ENCODE measurements at places on chromosomes 3 and 15.
A peak's percentile ranks its signal among the peaks of the same experiment; 100 is the strongest.

- no peak for DNase-seq
Observed at GRCh38 chr15:92107510-92107909, 254.0 kb downstream of the SLCO3A1 start.

DNA sequence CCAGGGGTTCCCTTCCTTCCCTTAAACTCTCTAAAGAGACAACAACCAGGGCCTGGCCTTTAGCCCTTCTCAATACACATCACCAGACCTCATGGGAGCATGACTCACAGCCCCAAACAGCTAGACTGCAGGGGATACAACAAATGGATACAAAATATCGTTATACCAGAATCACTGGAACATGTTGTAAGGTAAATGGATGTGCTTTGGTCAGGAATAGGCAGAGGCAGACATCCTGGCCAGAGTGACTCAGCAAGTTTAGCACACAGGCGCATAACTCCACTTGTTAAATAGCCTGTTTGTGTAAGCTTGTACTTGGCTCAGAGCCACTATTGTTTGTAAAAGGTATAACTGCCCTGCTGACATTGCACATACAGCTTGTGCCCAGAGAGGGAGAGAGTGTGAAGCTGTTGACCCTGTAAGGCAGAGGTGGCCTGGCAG is 18.3 kb downstream of the TMED3 start:
- peak; percentile 25 for DNase-seq

DNA sequence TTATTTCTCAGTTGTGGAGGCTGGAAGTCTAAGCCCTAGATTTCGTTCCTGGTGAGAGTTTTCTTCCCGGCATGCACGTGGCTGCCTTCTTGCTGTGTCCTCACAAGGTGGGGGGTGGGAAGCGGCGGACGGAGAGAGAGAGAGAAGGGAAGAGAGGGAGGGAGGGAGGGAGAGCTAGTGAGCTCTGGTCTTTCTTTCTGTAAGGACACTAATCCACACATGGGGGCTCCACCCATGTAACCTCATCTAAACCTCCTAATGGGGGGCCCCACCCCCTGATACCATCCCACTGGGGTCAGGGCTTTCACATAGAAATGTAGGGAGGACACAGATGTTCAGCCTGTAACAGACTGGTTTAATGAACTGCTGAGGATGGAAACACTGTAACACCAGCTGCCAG is 7.3 kb downstream of the FBLN2 start:
- no peak for DNase-seq

- no peak for DNase-seq
Observed at GRCh38 chr3:40731445-40731844, 206.7 kb downstream of the ZNF621 start.

GRCh38 chr15:23565395-23566070 is at the start of gene MKRN3:
Gene MKRN3, plus strand, starts transcription at chr15:23565674. Its CDS starts 109 bp downstream, at chr15:23565783.
- peak; percentile 76 for DNase-seq

DNA sequence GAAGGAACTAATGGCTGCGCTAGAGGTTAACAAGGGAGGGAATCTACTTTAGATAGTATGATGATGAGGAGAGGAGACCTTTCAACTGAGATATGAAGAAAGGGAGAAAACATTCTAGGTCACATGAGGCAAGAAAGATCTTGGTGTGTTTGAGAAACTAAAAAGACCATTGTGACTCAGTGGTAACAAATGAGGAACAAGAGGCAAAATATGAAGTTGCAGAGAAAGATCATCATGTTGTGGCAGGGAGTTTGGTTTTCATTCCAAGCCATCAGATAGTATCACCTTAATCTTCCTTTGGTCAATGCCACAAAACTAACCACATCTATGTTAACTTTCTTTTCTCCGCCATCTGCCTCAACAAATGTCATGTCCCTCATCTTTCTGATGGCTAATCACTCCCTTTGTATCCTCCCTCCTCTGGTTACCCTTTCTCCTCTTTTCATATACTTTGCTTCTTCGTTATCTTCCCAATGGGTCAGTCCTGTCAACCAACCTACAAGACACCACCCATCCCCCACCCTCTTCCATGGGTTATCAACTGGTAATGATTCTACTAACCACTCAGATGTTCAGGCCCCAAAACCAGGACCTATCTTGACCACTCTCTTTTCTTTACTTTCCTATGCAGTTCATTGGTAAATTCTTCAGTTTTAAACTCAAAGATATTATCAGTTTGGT is 2.4 kb upstream of the PDCD6IP start:
- DNase-seq = no peak

DNA sequence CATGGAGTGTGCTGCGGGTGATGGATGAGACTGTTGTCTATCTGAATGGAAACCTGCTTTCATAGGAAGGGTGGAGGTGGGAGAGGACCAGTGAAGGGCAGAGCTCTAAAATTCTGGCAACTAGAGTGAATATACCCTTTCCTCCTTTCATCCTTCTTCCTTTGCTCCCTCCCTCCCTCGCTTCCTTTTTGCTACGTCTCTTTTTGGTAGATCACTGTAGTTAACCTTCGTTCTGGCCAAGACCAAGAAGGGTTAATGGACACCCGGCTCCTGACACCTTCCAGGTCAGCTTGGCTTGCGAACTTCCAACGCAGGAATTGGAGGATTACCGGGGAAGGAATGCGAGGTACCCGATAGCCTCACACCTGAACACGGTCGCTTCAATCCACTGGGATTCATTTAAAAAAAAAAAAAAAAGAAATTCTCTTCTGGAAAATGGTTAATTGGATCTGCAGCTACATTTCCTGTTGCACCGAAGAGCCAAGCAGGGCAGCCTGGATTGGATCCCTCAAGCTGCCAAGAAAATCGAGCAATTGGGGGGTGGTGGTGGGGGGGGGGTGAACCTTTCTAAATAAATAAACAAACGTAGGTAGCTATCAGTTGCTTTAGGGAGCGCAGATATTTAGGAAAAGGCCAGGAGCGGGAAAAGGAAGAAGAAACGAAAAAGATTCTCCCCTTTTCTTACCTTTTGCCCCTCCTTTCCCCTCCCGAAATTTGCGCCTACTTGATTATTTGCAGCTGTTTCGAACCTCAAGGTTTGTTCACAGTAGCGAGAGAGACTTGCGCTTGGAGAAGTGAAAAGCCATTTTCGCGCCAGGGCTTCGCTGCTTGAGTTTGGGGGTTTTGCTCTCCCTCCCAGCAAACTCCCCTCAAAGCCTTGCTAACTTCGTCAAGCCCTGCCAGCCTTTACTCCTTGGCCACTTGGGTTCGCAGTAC is 9.5 kb upstream of the NR2F2 start:
- DNase-seq = no peak

All from NCI-H1417 (cell line).